ENCODE measurements at places on chromosomes 13 and 19.

DNA sequence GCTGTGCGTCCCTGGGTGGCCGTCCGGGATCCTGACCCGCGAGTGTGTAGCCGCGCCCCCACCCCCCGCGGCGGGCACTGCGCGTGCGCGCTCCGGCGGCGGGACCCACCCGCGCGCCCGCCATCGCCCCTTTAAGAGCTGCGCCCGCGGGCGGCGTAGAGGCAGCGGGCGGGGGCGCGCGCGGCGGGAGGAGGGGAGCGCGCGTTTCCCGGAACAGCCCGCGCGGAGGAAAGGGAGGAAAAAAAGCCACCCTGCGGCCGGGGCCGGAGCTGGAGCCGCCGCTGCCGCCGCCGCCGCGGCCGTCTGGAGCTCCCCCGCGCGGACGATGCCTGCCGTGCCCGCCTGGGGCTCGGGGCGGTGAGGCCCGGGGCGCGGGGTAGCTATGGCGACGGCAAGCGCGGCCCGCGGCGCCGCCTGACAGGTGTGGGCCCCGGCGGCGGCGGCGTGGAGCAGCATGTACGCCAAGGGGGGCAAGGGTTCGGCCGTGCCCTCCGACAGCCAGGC, at the start of gene SSBP4:
SSBP4 (plus strand) TSS at position 204 of the 504 bp plus-strand sequence; CDS start at position 455, 251 bp downstream.
- peak; percentile 64 for DNase-seq

DNA sequence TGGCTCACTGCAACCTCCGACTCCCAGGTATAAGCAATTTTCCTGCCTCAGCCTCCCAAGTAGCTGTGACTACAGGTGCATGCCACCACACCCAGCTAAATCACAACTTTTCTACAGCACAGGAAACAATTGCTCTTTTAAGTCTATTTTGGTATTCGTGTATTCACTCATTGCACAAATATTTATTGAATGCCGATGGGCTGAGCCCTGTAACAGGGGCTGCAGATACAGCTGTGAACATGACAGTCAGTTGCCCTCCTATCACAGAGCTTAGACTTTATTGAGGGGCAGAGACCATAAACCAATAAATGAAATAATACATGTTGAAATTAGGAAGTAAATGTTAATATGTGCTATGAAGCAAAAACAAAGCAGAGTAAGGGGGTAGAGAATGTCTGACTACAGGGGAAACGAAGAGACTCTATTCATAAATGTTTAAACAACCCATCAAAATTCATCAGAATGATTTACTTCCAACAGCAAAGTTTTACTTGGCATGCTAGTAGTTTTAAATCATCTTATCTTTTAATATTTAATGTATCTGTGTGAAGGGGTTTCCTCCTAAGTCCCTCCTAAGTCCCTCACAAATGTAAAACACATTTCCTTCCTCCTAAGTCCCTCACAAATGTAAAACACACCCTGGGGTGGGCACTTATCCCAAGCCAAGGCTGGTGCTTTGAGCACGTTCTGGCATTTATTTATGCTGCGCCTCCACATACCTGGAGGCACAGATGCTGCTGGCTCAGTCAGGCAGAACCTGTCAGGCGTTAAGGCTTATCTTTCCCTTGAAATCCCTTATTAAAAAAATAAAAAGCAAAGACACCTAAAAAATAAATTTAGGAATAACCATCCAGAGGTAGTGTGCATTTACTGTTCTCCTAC, 140.8 kb downstream of the MIPEP start:
- DNase-seq, result no peak

GRCh38 chr13:38167164-38167822, 182.4 kb upstream of the UFM1 start:
- DNase-seq, result no peak

DNA sequence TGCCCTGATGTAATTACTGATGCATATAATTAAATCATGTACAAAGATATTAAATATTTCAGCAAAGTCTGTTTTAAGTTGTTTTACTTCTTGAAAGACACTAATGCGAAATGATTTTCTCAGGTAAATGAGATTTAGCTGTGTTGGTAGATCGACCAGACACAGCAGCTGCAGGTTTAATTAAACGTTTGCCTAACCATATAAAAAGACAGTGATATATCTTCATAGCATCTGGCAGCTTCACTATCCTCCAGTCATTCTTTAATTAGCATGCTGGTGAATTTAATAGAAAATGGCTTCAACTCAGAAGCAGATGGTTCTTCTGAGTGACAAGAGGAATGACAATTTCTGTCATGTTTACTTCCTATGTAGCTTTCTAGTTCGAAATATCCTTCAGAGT, 69.3 kb downstream of the NHLRC3 start:
- no peak for DNase-seq

DNA sequence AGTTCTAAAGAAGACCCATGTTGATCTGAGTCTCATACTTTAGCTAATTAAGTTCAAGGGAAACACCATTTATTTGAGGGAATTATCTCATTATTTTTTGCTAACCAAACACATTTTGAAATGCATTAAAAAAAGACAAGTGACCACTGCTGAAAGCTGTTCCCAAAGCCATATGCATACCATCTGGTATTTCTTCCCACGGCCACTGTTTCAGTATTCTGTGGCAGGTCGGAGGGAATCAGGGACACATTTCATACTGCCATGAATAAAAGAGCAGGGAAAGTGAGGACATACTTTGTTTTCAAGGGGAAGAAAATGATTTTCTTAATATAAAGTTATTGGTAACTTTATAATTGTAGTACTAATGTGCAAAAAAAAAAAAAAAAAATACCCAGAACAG, 401.2 kb downstream of the HS6ST3 start:
- DNase-seq, result no peak

DNA sequence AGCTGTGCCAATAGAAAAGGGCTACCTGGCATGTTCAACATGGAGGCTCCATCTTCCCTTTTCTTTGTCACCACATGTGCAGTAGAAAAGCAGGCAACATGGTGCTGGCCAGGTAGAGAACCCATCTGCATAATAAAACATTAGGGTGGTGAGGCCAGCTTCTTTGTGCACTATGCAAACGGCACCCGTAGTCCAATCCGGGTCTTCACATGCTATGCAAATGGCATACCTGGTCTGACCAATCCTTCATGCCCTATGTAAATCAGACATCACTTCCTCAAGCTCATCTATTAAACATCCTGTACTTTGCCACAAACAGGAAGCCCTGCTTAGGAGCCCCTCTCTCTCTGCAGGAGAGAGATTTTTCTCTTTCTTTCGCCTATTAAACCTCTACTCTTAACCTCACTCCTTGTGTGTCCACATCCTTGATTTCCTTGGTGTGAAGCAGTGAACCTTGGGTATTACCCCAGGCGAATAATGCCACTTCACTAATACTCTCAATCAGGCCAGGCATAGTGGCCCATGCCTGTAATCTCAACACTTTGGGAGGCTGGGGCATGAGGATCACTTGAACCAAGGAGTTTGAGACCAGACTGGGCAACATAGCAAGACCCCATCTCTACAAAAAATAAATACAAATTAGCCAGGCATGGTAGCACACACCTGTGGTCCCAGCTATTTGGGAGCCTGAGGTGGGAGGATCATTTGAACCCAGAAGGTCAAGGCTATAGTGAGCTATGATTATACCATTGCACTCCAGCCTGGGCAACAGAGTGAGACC, 111.3 kb upstream of the MRI1 start:
- no peak for DNase-seq

DNA sequence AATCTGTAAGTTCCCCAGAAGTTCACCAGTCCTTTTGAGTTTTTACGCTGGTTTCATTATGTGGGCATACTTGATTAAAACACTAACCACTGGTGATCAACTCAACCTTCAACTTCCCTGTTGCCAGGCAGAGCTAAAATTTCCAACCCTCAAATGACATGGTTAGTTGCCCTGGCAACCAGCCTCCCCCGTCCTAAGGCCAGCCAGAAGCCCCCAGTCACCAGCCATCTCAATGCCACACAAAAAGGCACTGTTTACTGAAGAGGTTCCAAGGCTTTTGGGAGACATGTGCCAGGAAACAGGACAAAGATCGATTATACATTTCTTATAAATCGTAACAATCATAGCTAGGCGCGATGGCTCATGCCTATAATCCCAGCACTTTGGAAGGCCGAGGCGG, 1.6 kb downstream of the ZNF649 start:
- DNase-seq, result no peak

DNA sequence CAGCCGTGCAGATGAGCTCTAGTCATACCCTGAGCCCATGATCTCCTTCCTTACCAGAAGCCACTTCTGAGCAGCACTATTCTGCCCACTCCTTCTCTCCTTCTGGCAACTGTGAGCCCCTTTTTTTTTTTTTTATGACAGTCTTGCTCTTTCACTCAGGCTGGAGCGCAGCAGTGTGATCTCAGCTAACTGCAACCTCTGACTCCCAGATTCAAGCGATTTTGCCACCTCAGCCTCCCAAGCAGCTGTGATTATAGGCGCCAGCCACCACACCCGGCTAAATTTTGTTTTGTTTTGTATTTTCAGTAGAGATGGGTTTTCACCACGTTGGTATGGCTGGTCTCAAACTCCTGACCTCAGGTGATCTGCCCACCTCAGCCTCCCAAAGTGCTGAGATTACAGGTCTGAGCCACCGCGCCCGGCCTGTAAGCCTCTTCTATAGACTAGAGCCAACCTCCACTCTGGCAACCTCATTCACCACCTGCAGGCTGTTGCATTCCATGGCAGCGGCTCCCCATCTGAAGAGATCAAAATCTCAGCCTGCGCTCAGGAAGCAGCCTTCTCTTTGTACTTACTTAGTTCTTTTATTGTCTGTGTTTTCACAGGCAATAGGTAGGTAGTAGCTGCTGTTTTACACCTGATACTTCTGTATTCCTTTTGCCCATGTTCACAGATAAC, 34.8 kb upstream of the NDFIP2 start:
- DNase-seq, result no peak

GRCh38 chr19:17996826-17997316, 11.1 kb upstream of the ARRDC2 start:
- peak; percentile 90 for DNase-seq

DNA sequence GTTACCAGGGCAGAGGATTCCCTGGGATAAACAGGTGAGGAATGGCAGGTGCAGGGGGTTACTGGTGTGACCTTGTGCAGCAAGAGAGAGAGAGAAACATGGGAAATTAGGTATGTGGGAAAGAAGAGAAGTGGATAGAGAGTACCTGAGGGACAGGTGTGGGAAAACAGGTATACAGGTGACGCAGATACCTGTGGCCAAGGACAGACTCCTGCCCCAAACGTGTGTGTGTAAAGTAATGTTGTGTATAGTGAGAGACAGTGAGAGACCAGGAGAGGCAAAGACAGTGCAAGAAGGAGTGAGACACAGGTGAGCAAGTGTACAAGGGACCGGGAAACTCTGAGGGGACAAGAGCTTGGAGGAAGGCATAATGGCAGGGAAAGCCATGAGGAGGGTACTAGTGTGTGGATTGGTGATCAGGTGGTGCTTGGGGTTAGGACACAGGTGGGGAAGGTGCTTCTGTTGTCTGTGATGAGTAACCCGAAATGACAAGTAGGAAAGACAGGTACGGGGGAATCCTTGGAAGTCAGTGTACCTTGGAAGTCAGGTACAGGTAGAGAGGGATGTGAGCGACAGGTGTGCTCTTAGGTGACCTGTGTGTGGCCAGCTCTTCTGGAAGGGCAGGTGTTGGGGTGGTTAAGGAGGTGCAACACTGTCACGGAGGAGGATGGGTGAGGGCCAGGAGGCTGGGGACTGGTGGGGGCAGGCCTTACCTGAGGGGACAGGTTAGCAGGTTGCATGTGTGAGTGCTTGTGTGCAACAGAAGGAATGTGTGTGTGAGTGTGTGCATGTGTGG, 2.8 kb downstream of the ERFL start:
- no peak for DNase-seq

GRCh38 chr13:72963762-72964161, 95.0 kb upstream of the KLF5 start:
- DNase-seq, result no peak

DNA sequence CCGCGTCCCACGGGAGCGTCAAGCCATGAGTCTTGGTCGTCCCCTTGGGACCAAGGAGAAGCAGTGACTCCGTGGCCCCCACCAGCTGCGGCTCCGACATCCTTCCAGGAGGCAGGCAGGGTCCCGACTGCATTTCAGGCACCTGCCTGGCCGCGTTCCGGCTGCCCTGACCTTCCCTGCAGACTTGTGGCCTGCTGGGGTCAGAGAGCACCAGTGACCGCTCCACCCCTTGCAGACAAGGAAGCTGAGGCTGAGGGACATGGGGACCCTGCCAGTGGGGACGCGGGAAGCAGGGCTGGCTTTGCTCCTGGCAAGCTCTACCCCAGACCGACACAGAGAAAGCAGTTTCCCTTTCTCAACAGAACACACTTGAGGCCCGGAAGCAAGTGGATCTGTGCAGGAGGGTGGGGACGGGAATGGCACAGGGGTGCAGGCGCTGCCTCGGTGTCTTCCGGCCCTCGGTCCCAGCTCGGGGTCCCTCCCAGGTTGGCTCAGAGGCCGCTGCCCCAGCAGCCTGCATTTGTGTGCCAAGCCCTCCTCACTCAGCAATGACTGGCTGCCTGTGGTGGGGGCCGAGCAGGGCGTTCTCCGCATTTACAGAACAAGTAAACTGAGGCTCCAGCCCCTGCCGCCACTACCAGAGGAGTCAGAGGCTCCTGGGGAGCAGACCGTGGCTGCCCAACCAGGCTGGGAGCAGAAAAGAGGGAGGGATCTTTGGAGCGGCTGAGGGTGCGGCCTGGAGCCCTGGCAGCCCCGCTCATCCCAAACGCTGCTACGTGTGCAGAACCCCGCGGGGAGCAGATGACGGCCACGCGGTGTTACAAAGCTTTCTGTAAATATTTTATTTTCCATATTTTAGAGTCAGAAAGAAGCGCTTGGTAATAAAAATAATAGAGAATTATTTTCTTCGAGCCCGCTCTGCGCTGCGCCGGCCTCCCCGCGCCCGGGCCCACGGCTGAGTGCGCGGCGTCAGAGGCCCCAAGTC, 43.9 kb downstream of the GAS6 start:
- DNase-seq, result no peak

GRCh38 chr13:106276876-106277275, 258.6 kb downstream of the EFNB2 start:
- DNase-seq, result no peak

DNA sequence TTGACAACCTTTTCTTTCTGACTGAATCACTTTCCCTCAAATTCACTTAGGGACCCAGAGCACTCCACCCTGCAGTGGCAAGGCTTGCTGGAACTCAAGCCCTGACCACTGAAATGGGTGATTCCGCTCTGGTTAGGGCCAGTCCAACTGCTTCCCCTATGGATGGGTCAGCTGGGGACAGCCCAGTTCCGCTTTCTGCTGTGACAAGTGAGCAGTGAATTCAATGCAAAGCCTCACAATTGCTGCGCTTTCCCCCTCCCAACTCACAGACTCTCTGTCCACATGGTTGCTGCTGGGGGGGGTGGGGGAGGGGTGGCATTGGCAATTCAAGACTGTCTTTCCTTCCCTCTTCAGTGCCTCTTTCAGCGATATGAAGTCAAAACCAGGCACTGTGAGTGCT, 18.7 kb downstream of the CD70 start:
- no peak for DNase-seq

- no peak for DNase-seq
Observed at GRCh38 chr13:54029226-54029625, 1000.6 kb downstream of the OLFM4 start.

GRCh38 chr13:64410276-64411053, 2819.7 kb downstream of the PCDH9 start:
- no peak for DNase-seq
